GDM1 (cell line): ENCODE measurements at places on chromosomes 3 and 15.

- DNase-seq, result no peak
Measured at GRCh38 chr3:185207481-185207880, 46.4 kb downstream of the EHHADH start.

DNA sequence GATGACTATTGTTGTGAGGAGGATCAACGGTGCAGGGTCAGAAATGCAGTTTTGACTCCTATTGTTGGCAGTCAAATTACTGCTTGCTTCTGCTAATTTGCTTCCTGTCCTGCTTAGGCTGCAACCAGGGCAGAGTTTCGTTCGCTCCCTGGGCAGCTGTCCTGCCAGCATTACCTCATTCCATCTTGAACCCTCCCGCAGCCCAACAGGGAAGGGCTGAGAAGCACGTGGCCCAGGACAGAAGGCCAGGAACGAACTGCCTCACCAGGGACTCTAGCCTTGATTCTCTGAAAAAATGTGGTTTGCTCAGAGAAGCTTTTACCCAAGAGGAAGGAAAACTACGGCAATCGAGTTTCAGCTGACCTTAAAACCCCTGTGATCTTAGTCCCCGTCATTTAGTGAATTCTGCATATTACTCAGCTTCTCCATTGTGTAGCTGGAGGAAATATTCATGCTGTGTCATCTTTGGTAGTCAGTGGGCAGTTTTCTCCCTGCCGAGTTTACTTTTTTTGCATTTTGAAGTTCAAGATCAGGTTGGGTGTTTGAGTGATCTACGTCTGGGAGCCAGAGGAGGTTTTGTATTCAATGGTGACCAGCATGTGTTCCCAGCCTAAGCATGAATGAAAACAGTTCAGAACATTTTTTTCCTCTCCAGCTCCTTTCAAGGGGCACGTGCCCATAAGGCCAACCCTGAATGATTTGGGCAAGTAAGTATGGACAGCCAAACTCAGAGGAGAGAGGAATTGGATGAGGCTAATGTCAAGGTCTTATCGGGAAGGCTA lies 23.0 kb downstream of the TLNRD1 start:
- DNase-seq, result peak; percentile 58

DNA sequence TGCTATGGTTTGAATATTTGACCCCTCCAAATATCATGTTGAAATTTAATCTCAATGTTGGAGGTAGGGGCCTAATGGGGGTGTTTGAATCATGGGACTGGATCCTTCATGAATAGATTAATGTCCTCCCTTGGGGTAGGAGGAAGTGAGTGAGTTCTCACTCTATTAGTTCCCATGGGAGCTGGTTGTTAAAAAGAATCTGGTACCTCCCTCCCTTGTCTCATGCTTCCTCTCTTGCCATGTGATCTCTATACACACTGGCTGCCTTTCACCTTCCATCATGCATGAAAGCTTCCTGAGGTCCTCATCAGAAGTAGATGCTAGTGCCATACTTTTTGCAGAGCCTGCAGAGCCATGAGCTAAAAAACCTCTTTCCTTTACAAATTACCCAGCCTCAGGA lies 177.7 kb upstream of the MCTP2 start:
- DNase-seq, result no peak

DNA sequence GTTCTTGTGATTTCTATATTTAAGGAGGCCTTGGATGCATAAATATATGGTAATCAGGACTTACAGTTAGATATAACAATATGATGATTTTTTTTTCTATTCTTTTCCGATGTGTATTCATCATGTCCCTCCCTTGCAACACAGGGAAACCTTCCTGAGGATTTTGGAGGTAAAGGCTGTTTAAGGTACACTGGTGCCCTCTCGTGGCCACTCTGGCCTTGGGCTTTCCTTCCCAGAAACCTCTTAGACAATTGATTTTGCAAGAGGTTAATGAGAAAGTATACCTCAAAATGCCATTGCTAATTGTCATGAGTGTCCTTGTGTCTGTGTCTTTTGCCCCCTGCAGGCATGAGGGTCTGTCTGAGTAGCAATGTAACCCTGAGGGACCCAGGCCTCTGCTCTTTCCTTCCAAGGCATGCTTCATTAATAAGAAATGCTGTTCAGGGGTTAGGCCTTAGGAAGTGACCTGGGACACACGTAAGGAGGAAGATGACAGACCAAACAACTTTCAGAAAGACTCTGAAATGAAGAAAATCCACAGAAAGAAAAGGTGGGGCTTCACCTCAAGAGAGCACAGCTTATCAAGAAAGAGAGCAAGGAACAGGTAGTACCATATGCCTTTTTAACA lies 70.3 kb upstream of the PPP2R3A start:
- peak; percentile 31 for DNase-seq

DNA sequence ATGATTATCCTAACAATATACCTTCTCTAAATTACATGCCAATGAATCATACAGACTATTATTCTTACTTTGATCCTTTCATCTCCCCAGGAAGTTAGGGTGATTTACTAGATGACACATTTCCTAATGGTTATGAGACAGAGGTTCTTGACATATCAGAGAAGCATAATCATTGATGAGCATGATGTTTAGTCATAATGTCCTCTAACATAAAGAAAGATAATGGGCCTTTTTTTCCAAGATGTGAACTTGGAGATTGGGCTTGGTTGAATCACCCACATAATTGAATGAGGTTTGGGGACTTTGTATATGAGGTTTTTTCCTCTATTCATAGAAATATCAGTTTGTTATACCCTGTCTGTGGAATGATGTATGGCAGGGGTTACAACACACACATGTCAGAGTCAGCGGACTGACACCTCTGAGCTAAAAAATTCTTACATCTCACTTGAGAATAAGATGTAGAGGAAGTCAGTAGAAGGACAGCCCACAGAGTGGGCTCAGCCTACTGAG lies 69.7 kb upstream of the DCBLD2 start:
- DNase-seq, result no peak
